ENCODE measurements at places on chromosomes 7 and 10.

GRCh38 chr7:150997817-150998216, 7.0 kb downstream of the NOS3 start:
- no peak for DNase-seq

GRCh38 chr10:44963772-44964633, 4.4 kb downstream of the RASSF4 start:
- DNase-seq: no peak

- DNase-seq: peak; percentile 39
These were observed 41.7 kb downstream of the FAS start for GRCh38 chr10:89032141-89032891.

DNA sequence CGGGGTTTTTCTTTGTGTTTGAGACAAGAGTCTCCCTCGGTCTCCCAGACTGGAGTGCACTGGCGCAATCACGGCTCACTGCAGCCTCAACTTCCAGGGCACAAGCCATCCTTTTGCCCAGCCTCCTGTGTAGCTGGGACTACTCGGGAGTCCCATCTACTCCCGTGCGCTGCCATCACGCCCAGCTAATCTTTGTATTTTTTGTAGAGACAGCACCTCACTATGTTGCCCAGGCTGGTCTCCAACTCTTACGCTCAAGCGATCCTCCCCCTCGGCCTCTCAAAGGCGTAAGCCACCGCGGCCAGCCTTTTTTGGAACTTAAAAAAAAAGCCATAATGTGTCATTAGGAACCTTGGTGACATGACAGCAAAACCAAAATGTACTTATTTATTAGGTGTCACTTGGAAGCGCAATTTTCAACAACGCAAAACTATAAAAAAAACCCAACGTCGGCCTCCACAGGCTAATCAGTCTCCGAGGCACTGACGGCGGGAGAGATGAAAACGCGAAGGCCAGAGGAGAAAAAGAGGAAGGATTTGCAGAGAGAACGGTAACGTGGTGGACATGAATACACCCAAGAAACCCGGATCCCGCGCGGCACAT, 911 bp upstream of the HNRNPH3 start:
- peak; percentile 6 for DNase-seq

DNA sequence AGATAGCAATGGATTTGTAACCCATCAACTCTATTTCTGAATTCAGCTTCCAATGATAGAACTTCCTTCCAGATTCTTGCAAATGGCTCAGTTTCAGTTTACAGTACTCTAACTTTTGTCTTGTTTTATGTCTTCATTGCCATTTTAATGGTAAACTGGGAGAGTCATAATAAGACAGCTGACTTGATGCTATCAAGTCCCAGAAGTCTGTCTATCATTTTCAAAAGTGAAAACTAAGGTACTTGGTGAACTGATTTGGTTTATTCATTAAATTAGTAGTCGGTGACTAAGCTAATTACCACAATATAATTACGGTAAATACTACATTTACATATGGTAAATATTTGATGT, 25.0 kb downstream of the RTKN2 start:
- DNase-seq: no peak

- no peak for DNase-seq
These were observed 5.7 kb upstream of the GOT1 start for GRCh38 chr10:99435986-99436638.

GRCh38 chr10:38038932-38039245, 28.4 kb downstream of the ZNF33A start:
- no peak for DNase-seq

- no peak for DNase-seq
These were observed 126.5 kb upstream of the JCAD start for GRCh38 chr10:30185916-30186315.

GRCh38 chr7:10239695-10240345, 733.9 kb upstream of the PHF14 start:
- DNase-seq: no peak

GRCh38 chr7:37211097-37211880, 237.4 kb downstream of the ELMO1 start:
- DNase-seq: no peak

DNA sequence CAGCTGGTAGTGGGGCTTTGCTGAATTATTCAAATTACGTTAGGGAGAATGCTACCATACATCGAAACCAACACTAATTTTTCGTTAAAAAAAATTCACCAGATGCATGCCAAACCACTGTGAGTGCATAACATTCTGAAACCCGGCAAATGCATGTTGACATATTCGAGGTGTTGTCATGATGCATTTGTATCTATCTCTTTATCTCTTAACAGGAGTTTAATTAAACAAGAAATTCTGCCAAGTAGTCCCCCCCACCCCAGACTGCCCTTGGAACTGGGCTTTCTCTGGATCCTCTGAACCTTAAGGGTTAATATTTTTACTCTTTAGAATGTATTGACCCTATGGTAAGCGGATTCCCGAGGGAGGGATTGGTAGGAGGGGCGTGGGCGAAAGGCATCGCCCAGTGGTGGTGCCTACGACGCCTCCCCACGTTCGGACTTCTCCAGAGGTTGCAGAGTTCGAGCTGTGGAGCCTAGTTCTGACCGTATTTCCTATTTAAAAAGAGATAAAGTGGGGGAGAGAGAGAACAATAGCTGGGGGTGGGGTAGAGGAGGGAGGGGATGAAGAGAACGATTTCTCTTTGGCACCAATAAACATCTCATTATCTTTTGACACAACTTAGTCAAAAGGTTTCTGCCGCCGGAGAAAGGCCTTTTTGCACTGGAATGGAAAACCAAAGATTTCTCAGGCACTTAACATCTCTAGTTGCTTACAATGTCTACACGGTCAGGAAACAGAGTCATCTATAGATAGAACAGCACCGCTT, 7.2 kb downstream of the DLX6 start:
- no peak for DNase-seq

GRCh38 chr10:128016423-128017060, 109.6 kb downstream of the PTPRE start:
- no peak for DNase-seq

- DNase-seq: no peak
These were observed 212.3 kb downstream of the FANK1 start for GRCh38 chr10:126108693-126109092.

DNA sequence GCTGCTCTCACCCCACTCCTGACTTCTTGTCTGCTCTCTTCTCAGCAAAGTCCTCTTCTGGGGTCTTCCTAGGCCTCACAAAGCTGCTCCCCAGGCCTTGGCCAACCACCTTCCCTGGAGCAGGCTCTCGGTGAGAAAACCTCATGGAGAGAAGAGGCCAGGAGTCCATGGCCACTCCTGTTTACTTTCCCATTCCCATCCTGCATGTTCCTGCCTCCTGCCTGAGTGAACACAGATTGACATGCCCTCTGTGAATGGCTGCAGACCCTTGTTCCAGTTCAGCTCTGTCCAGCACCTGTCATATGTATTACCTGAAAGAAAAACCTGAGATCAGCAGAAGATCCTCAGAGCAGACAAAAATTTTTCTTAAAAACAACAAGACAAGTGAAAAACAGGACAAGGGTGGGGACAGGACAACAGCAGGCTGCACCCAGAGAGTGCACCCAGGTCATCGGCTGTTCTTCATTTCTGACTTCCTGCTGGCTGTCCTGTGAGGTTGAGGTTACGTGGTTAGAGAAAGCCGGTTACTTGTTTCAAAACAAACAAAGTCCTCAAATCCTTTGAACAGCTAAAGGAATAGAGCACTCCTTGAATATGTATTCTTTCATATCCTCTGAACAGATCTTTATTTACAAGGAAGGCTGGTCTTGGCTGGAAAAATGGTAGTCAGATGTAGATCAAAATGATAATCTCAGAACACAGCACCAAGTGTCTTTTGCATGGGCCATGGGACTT, 34.0 kb upstream of the DLD start:
- DNase-seq: no peak

DNA sequence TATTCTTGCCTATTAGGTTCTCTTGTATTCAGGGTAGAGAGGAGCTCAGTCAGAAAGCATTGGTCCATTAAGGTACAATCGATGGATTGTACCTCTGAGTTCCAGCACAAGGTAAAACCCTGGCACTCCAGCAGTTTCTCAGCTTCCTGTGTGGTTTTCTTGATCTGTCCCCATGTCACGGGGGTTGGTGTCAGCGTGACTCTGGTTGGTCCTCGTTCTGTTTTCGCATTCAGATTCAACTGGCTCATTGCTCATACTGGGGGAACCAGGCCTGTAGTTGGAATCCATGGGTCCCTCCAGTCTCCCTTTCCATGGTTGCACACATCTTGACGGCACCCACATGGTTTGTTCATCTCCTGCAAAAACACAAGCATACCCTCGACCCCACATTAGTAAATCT, 32.7 kb upstream of the RASGEF1A start:
- DNase-seq: no peak

DNA sequence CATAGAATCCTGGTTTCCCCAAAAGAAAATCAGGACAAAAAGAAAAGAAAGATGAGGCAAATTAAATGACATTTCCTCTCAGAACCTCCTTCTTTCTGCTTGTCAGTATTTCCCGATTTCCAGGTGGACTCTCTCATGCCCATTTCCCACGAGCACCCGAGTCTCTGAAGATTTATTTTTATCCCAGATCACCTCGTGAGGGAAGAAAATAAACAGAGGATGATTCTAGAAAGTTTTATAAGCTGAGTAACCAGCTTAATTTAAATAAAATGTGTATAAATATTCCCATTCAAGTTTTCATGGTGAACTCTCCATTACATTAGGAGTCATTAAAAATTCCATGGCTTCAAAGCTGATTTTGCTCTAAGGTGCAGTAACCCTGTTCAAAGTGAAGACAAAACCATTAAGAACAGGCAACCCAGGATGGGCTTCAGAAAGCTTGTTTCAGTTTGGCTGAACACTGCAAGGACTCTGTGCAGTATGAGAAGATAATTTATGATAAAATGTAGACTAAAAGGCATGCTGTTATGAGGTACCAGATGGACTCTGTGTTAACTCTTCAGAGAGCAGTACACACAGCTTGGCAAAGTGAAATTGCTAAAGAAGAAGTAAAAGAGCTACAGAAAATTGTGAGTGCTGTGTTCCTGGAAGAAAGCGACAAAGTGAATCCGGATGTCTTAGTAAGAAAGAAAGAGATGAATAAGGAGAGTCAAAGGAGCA, 521.3 kb upstream of the LRRN3 start:
- no peak for DNase-seq

Measured in stimulated activated CD4-positive, alpha-beta T cell treated with anti-CD3 and anti-CD28 coated beads, Interleukin-15, amount 100 ng/mL, for 1 hour (primary cell).